ENCODE measurements at places on chromosomes 12 and 14.

DNA sequence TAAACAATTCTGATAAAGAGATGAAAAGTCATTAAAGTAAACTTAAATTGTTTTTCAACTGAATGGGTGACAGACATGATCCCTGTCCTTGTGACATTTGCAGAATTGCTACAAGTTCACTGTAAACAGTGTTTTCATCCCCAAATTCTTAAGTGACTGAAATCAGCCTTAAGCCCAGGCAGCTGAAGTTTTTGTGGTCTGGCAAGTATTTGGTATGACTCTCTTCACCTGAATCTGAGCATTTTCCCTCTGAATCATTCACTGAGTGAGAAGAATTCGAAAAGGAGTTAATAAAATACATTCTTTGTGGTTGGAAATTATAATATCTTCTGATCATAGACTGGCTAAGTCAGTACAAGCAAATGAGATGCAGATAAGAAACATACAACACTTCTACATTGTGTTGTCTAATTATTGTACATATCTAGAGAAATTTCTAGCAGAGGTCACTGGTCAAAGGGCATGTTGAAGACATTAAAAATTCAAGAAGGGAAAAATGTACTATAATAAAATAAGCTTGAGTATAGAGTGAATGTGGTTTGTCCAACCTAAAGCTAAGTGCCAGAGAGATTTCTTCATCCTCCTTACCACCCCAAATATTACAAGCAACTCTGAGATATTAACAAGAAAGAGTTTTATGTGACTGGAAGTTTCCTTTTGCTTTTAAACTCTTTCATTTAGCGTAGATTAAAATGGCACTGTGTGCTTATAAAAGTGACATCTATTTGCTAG is 177.8 kb upstream of the DIO2 start:
- DNase-seq: no peak

DNA sequence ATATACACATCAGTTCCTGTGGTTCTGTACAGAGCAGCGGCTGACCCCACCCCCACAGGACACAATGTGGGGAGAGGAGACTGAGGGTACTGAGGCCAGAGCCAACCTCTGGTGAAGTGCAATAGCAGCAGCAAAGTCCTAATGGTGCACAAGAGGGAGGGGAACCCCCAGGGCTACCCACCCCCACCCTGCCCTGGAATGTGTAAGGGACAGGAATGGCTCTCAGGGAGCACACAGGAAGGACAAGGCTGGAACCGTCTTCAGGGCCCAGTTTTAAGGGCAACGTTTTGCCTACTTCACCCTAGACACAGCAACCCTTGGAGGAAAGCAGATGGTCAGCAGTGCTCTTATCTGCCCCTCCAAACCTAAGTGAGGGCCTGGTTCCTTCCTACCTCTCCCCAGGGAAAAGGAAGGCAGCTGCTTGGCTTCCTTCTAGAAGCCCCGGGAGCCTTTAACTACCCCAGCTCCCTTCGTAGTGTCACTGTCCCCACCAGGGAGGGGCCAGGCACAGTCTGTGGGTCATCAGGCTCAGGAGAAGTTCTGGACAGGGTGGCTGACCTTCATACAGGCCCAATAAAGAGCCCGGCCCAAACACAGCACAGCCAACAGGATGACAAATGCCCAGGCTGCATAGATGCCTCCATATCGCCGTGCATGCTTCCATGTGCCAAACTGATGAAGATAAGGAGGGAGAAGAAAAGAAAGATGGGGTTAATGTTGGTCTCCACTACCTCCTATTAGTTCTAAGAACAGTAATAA is 3.0 kb downstream of the PIP4P1 start:
- no peak for DNase-seq

DNA sequence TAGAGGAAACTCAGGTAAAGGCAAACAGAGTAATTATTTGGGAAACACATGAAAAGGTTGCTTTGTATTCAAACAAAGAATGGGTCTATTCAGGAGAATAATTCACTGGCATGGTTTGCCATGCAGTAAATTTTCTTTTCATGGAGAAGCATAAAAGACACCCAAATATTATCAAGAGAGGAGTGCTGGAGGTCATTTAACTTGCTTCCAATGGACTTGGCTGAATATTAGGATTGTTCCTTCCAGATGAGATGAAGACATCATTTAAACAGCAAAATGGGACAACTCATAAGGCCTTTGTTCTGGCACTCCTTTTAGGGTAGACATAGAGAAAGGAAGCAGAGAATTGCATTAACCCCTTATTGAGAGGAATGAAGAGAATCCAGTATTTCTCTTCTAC is 38.7 kb downstream of the WIF1 start:
- DNase-seq: no peak

DNA sequence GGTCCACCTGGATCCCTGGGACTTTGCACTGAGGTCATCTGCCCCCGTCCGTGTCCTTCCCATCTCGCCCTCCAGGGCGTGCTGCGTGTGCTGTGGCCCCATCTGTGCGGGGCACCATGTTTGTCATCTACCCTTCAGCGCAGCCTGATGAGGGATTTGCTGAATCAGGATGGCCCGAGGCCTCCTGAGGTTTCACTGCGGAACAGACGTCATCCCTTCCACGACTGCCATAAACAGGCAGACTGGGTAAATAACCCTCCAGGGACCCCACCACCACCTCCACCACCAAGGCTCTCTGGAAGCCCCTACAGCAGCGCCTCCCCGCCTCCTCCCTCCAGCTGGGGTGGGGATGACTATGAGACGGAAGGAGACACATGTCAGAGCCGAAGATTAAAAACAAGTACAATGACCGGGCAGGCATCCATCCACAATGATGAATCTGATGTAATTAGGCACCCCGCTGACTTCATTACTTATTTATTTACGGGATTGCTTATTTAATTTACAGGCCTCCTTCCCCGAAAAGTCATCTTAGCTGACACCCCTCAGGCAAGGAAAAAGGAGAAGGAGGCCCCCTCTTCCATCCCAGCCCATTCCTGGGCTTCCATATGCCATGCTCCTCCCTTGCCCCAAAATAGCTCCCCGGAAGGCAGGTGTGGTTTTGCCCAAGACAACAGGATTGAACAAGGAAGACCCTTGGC is 39.4 kb downstream of the NCOR2 start:
- no peak for DNase-seq

Data from GM18507 (cell line).